ENCODE measurements at places on chromosomes 6 and 20.

GRCh38 chr6:131764350-131764749, 43.5 kb upstream of the ENPP1 start:
- DNase-seq = no peak

DNA sequence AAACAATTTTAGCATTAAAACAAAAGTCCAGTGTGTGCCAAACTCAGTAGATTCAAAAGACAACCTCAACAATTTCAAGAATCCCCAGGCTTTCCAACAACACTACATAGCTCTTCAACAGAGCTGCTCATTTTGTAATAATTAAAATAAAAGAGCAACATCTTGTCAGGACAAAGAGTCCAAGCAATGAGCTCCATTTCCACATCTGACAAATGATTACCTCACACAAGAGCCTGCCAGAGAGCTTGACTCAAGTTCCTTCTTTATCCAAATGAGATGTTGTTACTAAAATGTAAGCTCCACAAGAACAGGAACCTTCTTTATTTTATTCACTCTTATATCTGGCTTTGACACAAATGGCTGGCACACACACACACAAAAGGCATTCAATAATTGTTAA, 449.8 kb downstream of the HACE1 start:
- no peak for DNase-seq

DNA sequence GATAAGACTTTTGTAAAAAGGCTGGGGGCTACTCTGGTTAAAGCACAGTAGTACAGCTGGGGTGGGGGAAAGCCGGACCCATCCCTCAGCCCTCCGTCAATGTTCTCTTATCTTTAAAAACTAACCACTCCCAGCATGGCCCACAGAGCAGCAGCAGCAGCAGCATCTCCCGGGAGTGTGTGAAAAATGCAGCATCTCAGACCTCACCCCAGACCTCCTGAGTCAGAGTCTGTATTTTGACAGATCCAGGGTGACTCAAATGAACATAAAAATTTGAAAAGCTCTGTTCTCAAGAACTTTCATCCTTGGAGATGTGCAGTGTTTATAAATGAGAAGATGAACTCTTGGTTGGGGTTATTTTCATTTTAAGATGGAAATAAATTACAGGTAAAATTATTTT, 277.7 kb upstream of the ECI2 start:
- DNase-seq = no peak

DNA sequence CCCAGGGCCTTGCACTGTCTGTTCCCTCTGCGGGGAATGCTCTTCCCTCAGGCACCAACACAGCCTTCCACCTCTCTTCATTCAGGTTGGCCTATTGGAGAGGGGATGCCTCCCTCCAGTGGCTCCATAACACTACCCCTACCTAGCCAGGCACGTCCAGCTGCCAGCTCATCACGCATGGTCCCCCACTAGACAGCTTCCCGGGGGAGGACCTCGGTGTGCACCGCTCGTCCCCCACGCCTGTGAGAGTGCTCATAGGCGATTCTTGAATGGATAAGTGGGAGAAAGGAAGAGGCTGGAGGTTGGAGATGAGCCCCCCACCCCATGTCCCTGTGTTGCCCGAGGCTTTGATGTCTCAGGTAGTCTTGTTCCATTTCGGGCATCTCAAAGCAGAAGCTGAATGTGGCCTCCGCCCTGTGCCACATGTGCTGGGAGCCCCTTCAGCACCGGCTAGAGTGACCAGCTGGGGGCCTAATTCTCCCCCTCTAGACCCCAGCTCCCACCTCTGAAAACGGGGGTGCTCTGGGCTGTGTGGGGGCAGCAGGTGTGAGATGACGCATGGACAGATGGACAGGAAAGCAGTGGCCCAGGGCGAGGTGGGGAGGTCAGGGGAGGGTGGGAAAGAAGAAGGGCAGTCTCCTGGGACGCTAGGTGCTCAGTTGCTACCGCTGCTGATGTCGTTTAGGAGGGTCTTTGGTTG, 333.0 kb downstream of the TAF4 start:
- no peak for DNase-seq

DNA sequence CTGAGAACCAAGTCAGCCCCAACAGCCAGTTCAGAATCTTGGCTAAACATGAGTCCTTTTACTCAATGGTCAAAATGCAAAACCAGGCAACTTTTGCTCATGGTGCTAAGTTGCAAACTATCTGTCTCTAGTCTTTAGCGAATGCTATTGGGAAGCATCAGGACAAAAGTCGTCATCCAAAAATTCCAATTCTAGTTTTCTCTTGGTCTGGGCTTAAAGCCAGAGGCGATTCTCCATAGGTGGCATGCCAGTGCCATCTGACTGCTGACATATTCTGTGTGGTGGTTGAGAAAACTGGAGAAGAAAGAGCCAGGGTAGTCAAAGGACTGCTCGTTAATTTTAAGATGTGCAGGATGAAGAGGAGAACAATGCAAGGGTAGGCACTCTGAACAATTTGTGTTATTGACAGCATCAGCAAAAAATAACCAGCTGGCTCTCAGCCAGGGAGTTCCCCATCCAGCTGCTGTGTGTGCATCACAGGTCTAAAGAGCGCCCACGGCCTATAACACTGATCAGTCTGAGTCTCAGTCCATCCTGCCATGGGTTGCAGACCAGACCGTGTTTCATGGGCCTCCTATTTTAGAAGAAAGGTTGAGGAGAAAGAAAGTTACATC, 313.6 kb downstream of the ALDH8A1 start:
- no peak for DNase-seq

GRCh38 chr6:19137505-19137904, 699.7 kb upstream of the ID4 start:
- no peak for DNase-seq

GRCh38 chr6:166796610-166797009, 159.7 kb downstream of the RNASET2 start:
- no peak for DNase-seq

- no peak for DNase-seq
Measured at GRCh38 chr6:235763-236360, 56.4 kb upstream of the DUSP22 start.

GRCh38 chr6:160360955-160361354, 12.8 kb downstream of the SLC22A3 start:
- no peak for DNase-seq

GRCh38 chr6:111773501-111774345, 99.5 kb downstream of the FYN start:
- no peak for DNase-seq

DNA sequence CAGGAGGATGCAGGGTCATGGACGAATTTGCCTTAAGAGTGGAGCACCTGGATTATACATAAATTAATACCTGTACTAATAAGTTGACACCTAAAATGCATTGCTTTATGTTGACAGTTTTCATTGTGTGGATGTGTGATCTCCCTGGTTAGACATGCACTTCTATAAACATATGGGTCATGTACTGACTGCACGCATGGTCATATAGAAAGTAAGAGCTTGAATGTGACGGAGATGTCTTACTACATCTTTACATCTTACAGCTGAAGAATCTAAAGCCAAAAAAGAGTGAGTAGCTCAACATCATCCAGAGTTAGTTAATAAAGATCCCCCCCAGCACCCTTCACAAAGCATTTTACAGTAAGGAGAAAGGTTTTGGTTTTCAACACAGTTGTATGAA, 408.4 kb upstream of the JARID2 start:
- no peak for DNase-seq

DNA sequence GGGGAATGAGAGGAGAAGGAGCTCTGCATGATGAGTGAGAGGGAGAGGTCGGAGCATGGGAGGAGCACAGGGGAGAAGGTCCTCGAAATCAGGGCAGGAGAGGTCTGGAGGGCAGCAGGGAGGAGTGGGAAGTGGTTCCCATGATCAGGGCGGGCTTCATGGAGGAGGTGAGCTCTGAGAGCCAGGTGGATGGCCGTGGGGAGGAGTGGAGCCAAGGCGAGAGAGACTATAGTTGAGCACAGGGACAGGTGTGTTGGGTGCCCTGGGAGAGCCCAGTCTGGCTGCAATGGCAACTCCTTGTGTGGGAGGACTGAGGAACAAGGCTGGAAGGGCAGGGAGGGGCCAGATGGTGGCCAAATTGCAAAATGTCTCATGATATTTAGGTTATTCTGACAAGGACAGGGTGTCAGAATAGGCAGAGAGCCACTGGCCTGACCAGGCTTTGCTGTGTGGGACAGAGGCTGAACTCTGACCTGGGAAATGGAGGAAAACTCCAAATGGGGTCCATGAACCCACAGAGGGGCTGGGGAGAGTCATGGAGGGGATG, 21.4 kb downstream of the TTBK1 start:
- no peak for DNase-seq

- DNase-seq = no peak
Measured at GRCh38 chr6:130970839-130971410, 92.1 kb downstream of the EPB41L2 start.

DNA sequence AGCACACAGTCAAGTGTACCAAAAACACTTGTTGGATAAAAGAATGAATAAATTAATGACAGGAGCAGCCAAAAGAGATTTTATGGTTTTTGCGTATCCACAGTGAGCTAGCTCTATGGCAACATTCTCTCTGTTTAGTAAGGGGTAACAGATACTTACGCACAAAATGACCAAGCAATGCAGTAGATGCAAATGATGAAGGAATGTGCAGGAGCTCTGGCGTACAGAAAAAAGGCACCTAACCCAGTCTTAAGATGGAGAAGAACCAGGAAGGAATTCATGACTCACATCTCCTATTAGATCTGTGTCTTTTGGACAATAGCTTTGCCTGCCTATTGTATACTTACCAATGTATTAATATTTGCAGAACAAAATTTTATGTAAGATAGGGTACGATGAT, 191.9 kb upstream of the PREP start:
- DNase-seq = no peak

DNA sequence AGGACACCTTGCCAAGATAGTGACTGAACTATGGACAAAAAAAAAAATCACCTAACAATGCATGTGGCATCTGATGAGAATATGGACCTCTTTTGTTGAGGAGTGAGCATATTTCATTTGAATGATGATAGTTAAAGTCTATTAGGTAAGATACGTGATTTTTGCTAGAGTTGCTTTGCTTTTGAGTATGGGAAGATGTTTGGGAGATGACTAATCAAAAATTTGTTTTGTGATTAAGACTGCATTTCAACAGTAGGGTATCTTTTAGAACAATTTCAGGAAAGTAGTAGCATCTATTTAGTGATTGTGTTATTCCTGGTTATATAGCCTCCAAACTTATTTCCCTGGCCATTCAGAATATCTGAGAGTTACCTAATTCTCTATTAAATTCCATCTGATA, 878.6 kb upstream of the CITED2 start:
- no peak for DNase-seq

DNA sequence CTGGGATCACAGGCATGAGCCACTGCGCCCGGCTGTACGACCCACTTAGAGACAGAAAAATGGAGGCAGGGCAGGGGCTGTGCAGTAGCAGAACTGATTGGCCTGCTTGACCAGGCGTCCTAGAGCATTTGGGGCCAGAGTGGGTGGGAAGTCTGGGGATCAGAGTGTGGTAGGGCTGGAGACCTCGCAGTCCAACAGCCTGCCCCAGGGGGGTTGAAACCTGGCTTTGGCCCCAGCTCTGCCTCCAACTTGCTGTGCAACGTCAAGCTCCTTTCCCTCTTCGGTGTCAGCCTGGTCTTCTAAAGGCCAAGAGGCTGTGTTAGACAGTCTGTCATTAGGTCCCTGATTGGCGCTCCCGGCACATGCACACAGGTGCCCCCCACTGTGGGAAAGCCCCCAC, 15.3 kb upstream of the SPDEF start:
- no peak for DNase-seq

- no peak for DNase-seq
Measured at GRCh38 chr6:74181471-74181870, 485.5 kb downstream of the CD109 start.

- DNase-seq = no peak
Measured at GRCh38 chr6:143885116-143885515, 20.8 kb downstream of the ZC2HC1B start.

DNA sequence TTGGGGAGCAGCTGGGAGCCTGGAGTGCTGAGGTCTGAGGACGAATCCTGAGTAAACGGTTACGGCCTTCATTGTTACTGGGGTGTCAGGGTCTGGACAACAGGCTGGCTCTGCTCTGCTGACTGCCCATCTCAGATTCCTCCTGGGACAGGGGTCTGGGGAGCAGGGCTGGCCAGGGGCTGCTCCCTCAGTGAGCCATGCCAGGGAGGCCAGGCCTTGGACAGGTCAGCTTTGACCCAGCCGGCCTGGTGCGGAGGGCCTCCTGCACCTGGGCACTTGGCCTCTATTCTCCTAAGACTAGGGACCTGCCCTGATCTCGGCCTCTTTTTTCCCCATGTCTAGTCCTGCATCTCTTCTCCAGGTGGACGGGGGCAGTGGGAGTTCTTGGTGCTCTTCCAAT, 44.9 kb downstream of the MYT1 start:
- DNase-seq = no peak

DNA sequence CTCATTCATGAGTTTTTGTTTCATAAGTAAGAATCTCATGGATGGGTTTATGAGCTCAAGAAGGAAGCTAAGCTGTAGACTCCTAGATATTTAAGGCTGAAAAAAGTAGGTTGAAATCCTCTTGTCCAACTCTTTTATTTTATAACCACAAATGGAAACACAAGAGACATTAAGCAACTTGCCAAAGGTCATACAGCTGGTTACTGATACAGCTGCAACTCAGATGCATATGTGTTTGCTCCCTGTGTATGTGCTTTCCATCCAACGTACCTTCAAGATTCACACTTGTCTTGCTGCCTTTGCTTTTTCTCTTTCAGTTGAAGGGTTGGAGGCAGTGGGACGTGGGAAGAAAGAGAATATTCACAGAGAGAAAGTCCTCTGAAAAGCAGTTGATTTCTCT, 153.5 kb upstream of the STMND1 start:
- no peak for DNase-seq

DNA sequence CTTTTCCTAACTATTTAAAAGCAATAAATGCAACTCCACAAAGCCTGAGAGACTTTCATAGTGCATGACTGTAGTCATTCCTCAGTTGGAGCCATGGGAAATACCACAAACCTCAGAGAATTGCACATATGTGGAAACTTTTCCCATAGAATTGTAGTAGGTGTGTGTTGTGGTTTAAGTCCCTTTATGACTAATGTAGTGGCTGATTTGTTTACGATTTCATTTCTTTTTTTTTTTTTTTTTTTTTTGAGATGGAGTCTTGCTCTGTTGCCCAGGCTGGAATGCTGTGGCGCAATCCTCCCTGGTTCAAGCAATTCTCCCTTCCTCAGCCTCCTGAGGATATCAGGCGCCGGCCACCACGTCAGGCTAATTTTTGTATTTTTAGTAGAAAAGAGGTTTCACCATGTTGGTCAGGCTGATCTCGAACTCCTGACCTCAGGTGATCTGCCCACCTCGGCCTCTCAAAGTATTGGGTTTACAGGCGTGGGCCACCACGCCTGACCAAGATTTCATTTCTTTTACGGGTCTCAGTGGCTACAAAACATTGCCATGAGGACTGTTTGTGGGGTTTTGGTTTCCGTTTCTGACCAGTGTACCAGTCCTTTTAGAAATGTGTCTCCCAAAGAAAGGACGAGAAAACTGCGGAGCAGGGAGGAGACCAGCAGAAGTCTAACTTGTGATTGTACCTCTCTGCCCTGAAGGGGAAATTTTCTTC, 212.1 kb upstream of the MARCKS start:
- DNase-seq = no peak

DNA sequence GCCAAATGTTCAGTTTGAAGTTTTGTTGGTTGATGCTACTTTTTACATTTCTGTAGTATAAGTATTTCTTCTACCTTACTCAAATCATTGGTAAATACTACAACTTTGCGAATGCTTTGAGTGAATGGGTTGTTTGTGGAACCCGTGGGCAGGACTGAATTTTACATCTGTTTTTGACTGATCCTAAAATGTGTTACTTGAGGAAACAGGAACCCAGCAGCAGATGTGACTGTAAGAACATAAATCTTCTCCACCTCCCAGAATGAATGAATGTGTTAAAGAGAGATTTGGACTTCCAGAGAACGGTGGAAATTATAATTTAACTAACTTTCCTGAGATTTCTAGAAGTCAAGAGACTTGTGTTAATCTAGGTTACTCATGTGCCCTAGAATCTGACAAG, 728.5 kb upstream of the MARCKS start:
- no peak for DNase-seq

All from anterior cingulate cortex (tissue), 58 donors.